Activated CD8-positive, alpha-beta memory T cell treated with anti-CD3 and anti-CD28 coated beads, Interleukin-2, amount 50 U/mL, for 4 hours (primary cell): ENCODE measurements at places on chromosomes 6 and 20.

DNA sequence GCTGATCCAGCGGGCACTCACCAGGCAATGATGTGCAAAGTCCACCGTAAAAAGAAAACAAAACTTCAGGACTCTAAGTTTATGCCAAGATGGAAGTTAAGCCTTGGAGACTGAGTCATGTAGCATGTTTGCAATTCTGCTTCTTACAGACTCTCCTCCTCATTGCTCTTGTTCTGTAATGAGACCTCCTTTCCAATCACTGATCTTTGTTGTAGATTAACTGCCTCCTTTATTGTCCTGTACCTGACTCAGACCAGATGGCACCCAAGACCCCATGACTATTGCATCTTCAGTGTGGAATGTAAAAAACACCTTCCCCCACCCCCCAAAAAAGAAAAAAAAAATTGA, 11.2 kb downstream of the NEU1 start:
- no peak for DNase-seq

- no peak for DNase-seq
Observed at GRCh38 chr6:1963596-1963995, 281.8 kb downstream of the GMDS start.

DNA sequence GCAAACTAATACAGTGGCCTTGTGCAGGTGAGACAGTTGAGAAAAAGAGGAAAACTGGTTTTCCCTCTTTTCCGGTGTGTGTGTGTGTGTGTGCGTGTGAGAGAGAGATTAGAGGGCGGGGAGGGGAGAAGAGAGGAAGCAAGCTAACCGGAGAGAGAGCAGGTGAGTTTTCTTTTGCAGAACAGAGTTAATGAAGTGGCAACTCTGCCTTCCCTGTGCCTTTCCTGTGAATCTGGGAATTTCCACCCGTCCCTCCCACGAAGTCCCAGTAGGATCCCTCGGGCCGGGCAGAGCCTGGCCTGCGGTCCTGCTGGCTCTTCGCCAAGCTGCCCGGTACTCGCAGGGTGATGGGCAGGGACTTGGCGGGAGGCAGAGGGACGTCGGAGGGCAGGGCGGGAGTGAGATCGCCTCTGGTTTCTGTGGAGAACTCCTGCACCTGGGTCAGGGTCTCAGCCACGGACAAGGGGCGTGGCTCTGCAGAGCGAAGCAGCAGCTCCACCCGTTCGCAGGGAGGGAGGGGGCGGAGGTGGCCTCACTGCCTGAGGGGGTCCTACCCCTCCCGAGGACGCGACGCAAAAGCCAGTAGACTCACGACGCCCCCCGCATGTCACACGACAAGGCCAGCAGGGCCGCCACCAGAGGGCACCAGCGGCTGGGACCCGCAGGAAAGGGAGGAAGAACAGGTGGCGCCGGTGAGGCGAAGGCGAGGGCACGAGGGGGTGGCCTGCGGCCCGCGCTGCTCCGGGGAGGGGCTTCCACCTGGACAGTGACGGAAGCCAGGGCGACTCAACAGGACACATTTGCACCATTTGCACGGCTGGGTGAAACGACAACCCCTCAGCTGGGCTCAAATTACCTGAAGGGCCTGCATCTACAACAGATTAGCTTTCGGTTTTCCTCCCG, 51.2 kb upstream of the RNF182 start:
- DNase-seq, result peak; percentile 80

DNA sequence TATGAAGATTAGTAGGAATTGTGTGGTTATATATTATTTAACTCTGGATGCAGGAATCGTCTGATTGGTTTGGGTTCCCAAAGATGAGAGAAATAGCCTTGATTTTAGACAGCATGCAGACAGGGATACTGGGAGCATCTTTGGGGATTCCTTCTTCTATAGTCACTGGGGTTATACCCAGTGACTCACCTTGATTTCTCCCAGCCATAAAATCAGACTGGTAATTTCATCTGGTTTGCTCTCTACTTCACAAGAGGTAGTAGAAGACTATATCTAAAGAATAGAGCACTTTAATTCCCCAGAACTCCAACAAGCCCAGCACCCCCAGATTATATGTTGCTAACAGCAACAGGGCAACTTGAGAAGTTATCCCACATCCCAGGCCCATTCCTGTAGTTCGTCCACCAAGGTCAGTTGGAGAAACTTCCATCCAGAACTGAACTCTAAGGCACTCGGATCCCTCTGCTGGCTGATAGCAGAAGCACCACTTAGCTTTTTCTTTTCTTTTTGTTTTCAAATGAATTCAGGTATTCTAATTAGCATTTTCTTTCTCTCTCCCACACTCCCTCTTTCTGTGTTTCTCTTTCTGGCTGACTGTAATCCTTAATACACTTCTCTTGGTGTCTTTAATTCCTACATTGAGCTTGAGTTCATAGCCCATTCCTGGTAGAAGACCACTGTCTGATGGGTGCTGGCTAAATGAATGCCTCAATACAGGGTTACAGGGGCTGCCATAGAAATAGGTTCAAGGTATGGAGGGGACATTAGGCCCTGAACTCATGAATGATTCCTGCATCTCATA, 20.4 kb upstream of the EFHC1 start:
- DNase-seq, result peak; percentile 21

- peak; percentile 34 for DNase-seq
Observed at GRCh38 chr6:100001915-100002388, 7.9 kb upstream of the MCHR2 start.

- DNase-seq, result no peak
Observed at GRCh38 chr20:59027741-59028320, 4.3 kb downstream of the ATP5F1E start.

- no peak for DNase-seq
Observed at GRCh38 chr20:10074513-10074912, 39.7 kb downstream of the ANKEF1 start.

DNA sequence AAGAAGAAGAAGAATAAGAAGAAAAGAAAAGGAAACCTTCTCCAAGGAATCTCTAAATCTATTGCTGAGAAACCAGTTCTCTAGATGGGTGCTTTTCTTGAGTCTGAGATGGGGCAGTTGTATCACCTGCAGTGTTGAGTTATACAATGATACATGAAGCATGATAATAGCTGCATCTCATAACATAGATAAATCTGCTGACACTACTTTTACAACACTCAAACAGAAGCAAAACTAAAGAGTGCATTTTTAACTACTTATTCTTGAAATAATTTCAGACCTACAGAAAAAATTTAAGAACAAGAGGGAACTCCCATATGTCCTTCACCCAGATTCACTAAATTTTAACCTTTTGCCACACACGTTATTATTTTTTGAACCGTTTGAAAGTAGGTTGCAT, 70.3 kb downstream of the SYNJ2 start:
- DNase-seq, result no peak

GRCh38 chr6:125584468-125584939, 164.9 kb upstream of the HEY2 start:
- no peak for DNase-seq

DNA sequence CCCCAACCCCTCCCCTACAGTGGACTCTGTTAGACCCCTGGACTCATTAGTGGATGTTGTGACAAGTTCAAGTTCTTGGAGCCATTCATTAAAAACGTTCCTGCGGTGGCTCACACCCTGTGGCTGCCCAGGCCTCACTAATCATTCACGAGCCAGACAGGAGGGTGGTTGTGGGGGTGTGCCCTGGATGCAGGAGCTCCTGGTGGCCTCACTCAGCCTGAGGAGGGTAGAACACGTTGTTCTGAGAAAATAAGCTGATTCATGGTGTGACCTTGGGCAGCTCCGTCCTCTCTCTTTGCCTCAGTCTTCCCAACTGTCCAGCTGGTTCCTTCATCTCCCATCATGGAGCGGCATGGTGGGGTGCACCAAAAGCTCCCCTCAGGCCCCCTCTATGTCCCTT, 16.7 kb downstream of the SLC13A3 start:
- no peak for DNase-seq

- DNase-seq, result no peak
Observed at GRCh38 chr6:129104131-129104530, 221.2 kb downstream of the LAMA2 start.

DNA sequence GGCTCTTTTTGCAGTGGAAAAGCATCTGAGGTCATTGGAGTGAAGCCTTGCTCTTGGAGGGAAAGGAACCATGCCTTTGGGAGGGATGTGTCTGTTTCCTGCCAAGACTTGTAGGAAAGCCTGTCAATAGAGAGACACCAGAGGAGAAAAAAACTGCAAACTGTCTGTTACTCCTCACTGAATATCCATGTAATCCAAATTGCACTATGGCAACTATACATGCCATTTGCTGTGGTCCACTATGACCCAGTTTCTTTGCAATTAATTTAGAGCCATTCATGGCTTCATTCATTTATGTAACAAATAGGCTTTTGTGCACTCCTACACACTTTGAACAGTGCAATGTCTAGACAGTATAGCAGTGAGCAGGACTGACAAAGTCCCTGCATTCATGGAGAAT, 296.5 kb downstream of the SLC35F1 start:
- no peak for DNase-seq

DNA sequence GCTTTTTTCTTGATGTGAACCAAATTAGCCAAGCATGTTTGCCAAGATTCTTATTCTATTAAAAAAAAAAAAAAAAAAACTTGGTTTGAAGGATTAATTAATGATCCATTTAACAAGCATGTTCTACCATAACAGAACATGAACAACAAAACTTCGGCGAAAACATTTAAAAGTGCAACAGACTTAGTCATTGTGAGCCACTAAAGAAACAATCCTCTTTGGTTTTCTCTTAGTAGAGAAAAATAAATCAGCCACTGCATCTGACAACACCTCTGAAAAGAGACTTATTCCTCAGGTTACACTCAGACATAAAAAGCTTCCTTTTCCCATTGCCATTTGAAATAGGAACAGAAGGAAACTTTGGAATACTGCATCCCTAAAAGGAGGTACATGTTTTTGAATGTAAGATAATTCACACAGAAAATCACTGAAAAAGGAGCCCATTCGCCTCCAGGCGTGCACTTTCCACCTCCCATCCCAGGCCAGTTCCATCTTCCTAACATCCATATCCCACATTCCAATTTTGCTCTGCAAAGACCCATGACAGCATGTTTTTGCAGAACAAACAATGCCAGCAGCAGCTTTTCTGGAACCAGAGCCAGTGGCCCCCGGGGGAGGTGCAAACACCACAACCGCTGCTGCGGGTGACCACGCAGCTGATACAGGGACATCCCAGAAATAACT, 79.5 kb downstream of the ZMYND8 start:
- DNase-seq, result no peak

GRCh38 chr6:33105386-33105785, 29.6 kb downstream of the HLA-DPB1 start:
- no peak for DNase-seq

GRCh38 chr6:25998379-25998778, 35.8 kb downstream of the TRIM38 start:
- no peak for DNase-seq
